ENCODE measurements at places on chromosomes 6 and 20. TPM values are rescaled to one million over a fixed set of nuclear protein-coding genes. Genes with fewer than 3 reads are reported as not detected.

TTBK1 gene
- total RNA-seq, result 0.06 TPM

HTR1B gene
- total RNA-seq, result 0.18 TPM

SCRT2 gene
- total RNA-seq, result not detected

C6orf15 gene
- total RNA-seq, result 0.09 TPM

GPX5 gene
- not detected for total RNA-seq

PCSK2 gene
- total RNA-seq, result not detected

CDSN gene
- total RNA-seq, result not detected

SRSF12 gene
- 1.6 TPM for total RNA-seq

IRF4 gene
- 0.25 TPM for total RNA-seq

TXLNB gene
- not detected for total RNA-seq

DACT2 gene
- total RNA-seq, result 0.08 TPM

CCDC170 gene
- 0.12 TPM for total RNA-seq

MMS22L gene
- total RNA-seq, result 16.2 TPM

VWA7 gene
- total RNA-seq, result 1.7 TPM

ZNF451 gene
- 10.6 TPM for total RNA-seq

BPI gene
- total RNA-seq, result not detected

ZC2HC1B gene
- not detected for total RNA-seq
